SK-N-SH (cell line): ENCODE measurements at places on chromosomes 1 and 21.

GRCh38 chr1:205930799-205931281 lies 12.4 kb downstream of the SLC26A9 start:
- no peak for DNase-seq

DNA sequence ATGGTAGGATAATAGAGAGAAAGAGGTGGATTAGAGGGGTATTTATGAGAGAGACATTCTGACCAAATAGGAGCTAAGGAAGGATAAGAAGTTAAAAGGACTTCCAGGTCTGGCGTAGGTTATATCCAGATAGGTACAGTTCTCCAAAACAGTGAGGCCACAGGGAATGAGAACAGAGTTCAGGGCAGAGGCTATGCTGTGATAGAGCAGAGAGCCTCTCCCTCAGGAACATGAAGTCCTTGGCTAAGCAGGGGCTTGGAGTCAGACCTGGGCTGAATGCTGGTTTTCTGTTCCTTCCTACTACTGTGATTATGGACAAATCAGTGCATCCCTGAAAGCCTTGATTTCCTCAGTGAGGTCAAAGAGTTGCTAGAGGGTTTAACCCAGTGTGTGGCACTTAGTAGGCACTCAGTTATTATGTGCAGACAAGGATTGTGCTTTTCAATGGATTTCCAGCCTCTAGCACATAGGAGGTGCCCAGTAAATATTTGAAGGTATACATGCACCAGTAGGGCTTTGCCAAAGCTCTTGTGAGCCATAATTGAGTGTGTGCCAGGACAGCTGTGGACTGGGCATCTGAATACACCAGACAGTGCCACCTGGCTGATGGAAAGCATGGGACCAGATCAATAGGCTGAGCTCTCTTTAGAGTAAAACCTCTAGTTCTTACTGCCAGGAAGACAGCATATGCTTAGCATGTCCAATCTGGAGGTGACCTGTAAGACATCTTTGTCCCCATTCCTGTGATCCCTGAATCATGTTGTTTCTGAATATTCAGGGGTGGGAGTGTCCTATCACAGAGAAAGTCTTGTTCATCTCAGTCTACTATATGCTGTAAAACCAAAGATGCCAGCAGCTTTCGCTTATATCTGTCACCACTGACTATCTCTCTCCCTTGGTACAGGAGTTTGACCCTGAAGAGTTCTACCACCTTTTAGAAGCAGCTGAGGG lies 111.1 kb downstream of the PIK3R3 start:
- DNase-seq: no peak

GRCh38 chr1:244067893-244068292 lies 16.8 kb downstream of the ZBTB18 start:
- DNase-seq: no peak

GRCh38 chr1:159751031-159751430 lies 29.7 kb upstream of the DUSP23 start:
- no peak for DNase-seq

- DNase-seq: no peak
Measured at GRCh38 chr1:87045761-87046304, 131.4 kb downstream of the HS2ST1 start.

- DNase-seq: no peak
Measured at GRCh38 chr21:32349333-32349944, 43.4 kb downstream of the URB1 start.

DNA sequence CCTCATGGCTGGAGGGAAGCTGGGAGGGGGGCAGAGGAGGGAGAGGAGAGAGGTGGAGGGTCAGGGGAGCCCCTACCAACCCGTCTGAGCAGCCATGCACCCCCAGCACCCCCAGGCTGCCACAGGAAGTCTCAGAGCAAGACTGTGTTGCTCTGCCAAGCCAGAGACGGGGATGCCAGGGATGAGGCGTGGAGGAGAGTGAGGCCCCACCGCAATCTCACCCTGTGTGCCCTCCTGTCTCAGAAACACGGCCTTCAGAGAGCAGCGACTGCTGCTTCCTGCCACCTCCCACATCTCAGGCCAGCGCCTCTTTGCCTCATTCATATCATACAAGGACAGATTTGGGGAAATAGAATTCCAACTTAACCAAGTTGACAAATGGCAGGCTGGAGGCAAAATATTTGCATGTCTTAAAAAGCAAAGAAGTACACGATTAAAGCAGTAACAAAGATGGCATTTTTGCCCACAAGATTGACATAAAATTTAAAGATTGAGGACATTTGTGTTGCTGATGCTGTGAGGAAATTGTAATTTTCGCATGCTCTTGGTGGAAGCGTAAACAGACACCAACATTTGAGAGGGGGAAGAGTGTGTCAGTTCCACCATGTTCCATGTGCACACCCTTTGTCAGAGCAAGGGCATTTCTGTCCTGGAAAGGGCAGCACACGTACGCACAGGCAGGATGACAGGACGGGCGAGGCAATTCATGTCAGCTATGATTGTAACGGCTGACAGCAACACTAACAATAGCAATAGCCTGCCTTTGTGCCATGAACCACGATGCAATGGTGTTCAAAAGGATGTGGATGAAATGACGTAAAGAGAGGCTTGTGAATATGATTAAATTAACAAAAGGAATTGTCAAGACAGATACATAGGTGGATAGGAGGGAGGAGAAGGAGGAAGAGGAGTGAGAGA lies 59.0 kb upstream of the BACE2 start:
- no peak for DNase-seq

DNA sequence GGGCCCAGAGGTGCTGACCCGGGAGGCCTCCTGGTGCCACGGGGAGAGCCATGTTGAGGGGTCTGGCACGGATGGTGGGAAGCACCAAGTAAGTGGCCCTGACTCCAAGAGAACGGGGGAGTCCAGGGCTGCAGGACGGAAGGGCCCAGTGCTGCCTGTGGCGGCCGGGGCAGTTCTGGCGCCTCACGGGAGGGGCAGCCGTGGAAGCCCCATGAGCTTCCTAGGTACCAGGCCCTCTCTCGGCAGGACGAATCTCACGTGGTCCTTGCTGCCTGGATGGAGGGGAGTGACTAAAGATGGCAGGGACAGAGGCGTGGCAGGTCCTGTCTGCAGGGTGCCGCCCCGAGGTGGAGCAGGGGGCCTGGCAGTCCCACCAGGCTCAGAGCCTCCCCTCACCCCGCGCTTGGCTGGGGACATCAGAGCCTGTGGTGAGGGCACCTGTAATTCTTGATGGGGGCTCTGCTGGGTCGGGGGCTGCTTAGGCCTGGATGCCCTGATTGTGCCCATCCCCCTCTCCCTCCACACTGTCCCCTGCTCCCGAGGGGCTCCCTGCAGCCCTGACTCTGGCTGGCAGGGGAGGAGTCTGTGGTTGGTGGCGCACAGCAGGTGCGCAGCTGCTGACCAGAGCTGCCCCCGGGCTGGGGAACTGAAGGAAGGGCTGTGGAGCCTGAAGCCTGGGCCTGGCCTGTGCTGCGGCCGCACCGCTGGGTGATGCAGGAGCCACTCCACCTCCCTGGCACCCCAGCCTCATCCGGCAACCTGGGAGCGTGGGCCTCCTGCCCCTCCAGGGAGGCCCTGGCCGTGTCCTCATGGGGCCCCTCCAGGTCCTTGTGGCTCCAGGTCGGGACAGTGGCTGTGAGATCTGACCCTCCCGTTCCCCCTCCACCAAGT lies 31.4 kb downstream of the POFUT2 start:
- peak; percentile 57 for DNase-seq

DNA sequence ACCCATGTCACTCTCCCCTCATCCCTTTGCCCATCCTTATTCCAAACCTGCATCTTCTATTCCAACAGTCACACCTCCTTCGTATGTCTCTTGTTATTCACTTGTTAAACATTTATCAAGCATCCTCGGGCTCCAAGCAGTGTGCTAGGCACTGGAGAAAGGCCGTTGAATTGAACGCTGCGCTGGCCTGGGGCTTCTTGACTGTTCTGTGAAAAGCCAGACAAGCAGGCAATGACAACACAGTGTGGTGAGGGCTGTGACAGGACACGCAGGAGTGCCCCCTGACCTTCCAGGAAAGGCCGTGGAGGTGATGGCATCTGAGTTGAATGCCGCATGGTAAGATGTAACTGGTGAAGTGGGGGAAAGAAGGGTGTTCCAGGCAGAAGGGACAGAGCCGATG lies 19.2 kb downstream of the ETV3 start:
- no peak for DNase-seq

DNA sequence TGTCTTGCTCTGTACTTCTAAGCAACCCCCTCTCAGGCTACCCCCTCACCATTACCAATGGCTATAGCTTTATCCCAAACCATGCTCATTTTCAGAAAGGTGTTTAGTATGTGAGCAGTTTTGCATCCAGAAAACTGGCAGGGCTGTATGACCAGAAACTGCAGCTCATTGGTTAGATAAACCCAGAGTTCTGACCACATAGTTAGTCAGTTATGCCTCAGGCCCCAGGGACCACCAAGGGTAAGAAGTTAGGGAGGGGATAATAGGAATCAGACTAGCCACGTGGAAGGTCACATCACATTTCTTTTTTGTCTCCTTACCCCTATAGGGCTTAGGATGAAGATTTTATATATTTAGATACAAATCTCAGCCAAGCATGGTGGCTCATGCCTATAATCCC lies 1.2 kb downstream of the ITGA10 start:
- no peak for DNase-seq

DNA sequence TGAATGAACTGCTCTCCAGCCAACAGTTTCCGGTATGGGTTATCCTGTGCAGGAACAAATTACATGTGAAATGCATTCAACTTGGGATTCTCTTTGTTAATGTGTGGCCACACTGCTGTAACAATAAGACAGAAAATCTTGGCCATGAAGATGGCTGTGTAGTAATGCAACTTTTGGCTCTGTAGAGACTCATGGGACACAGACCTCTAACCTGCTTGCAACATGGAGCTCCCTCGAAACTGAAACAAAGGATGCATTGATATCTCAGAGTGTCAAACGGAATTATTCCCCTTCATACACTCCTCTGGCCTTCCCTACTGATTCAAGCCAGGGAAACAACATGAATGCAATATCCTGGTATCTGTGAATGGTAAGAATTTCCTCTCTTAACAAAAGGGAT lies 559.3 kb upstream of the ZRANB2 start:
- DNase-seq: no peak

GRCh38 chr1:153866045-153866850 lies 56.5 kb downstream of the GATAD2B start:
- DNase-seq: peak; percentile 57

GRCh38 chr1:156378557-156378956 lies 9.5 kb downstream of the RHBG start:
- no peak for DNase-seq

GRCh38 chr1:182386980-182387379 lies 4.6 kb downstream of the GLUL start:
- no peak for DNase-seq

GRCh38 chr21:34362136-34362444 lies 1.7 kb upstream of the KCNE2 start:
- DNase-seq: no peak

DNA sequence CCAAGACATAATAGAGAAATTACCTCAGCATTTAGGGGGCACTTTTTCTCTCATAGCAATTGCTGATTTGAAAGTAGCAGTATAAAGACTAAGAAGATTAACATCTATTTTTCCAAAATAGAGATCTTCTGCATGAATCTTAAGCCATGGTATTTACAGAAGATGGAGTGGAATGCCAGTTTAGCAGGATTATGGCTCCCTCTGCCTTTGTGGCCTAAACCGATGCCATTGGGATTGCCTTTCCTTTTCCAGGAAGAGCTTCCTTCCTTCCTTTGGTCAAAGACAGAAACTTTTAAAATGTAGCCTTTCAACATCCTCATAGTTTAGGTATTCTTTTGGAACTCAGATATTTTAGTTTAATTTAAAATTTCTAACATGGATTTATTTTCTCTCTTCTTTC lies 39.4 kb downstream of the CFHR5 start:
- no peak for DNase-seq

- no peak for DNase-seq
Measured at GRCh38 chr1:111906111-111906510, 83.4 kb downstream of the KCND3 start.

- DNase-seq: no peak
Measured at GRCh38 chr1:2831596-2832212, 30.2 kb upstream of the TTC34 start.

DNA sequence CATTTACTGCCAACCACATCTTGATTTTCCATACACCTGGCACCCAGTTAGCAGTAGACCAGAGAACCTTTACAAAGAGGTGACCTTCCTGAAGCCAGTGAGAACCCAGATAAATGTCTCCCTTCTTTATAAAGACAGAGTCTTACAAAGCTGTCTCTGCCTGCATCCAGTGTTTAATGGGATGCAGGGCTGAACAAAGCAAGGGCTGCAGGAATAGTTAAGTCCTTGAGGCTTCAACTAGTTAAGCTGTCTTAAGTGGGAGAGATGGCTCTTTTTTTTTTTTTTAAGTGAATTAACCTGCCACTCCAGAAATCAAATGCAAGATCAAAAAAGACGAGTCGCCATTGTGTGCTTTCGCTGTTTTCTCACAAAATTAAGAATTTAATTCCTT lies 1.5 kb downstream of the AHCYL1 start:
- no peak for DNase-seq

- DNase-seq: peak; percentile 48
Measured at GRCh38 chr1:165444897-165445370, at the start of gene RXRG. Gene RXRG, minus strand, starts transcription at chr1:165445126. Its CDS starts 233 bp downstream, at chr1:165444893.

DNA sequence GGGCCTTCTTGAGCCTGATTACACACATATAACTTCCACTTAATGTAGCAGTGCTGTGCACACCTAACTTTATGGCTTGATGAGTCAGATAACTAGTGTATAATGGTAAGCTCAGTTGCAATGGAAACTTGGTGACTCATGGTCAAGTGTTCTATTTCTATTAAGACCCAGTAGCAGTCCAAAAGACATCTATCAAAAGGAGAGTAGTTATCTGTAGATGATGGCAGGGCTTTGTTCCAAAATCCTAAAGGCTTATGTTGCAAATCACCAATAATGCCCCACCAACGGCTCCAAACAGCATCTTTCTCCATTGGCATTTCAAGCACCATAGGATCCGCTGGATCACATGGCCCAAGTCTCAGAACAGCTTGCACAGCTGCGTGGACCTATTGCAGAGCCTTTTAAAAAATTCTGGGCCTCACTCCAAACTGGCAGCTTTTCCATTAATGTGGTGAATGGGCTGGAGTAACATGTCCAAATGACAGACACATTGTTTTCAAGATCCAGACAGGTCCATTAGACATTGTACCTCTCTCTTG lies 566.8 kb upstream of the USP24 start:
- DNase-seq: no peak

DNA sequence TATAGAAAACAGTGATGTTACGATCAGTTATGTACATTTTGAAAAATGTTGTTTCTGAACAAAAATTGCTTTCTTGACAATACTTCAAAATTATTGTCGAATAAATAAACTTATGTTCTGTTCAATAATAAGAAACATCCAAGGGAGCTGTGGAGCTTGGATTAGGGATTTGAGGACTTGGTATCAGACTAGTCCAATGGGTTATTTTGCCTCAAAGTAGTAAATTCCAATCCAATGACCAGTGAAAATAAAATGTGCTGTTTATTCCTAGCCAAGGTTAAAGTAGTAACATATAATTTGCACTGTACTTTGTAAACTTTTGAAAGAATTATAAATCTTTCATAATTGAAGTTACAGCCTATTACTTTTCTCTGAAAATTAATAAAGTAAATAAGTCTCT lies 79.1 kb upstream of the IVNS1ABP start:
- no peak for DNase-seq

DNA sequence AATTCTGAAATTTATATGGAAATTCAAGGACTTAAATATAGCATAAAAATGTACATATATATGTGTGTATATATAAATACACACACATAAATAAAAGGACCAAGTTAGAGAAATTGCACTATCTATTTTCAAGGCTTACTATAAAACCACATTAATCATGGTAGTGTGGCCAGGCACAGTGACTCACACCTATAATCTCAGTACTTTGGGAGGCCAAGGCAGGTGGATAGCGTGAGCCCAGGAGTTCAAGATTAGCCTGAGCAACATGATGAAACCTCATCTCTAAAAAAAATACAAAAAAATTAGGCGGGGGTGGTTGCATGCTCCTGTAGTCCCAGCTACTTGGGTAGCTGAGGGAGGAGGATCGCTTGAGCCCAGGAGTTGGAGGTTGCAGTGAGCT lies 171.4 kb upstream of the GORAB start:
- no peak for DNase-seq
